ENCODE measurements at places on chromosomes 16 and 17.

DNA sequence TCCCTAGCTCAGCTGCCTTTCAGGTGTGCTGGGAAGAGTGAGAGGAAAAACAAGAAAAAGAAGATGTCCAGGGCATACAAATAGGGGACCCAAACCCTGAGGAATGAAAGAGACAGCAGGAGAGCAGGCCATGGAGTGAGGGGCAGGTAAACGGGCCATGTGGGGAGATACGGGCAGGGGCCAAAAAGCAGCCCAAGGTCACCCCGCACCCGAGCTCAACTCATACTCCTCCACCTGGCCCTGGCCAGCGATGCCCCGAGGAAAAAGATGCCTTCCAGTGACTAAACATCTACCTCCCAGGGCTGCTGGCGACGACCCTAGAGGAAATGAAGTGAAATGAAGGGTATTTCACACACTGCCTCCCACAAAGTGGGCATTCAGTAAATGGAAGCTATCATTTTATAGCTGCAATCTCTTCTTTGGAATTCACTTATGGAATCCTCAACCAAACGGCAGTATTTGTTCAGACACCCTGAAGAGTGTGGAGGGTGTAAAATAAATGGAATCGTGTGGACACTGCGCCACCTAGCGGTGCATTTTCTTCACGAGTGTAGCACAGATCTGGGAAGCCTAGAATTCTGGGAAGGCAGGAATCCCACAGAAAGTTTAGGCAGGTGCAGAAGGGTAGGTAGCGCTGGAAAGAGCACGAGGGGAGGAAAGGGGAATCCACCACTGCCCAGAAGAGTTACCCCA lies 14.9 kb downstream of the ELAC2 start:
- DNase-seq, result peak; percentile 90

DNA sequence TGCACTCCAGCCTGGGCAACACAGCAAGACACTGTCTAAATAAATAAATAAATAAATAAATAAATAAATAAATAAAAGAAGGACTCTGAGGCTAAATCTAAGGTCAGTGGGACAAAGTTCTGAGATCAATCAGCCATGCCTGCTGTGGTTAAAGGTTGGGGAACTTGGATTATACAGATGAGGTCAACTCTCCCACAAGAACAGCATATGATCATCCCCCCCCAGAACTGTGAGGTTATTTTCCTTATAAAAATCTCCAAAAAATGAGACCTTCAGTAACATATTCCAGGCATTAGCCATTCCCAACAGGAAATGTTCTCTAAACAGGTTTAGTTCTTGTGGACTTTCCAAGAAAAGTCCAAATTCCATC lies 90.3 kb downstream of the C16orf95 start:
- DNase-seq, result no peak

- no peak for DNase-seq
Observed at GRCh38 chr16:47493381-47494337, 32.5 kb downstream of the PHKB start.

DNA sequence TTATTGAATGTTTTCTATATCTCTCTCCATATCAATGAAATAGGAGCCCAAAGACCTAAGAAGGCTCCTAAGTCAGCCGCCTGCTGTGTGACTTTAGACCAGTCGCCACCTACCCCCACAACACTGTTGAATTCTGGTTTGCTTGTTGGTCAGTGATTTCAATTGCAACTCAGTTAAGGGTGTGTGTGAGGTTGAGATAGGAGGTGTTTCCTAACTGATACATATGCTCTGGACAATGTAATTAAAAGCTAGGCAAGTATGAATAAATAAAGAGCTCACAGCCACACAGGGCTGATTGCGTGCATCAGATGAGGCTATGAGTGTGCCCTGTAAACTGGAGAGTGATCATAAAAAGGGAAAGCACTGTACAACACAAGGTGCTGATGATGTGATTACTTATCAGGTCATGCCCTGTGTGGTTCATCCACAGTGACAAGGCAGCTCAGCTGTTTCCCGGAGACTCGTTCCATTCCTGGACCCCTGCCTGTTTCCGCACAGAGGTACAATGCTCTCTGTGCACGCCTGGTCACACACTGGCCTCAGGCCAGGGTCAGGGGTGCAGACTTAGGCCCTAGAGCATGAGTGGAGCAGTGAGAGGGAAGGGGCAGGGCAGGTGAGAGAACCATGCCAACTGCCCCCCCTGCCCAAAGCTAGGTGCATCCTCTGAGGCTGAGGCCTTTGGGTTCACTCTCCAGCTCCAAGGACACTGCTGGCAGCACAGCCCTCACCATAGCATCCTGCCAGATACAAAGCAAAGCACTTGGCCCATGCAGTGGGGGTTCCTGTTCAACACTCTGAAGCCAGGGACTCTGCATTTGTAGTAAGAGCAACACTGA lies 3.3 kb upstream of the KRT35 start:
- no peak for DNase-seq

GRCh38 chr16:19126300-19126699 lies 12.5 kb downstream of the ITPRIPL2 start:
- DNase-seq, result no peak

- no peak for DNase-seq
Observed at GRCh38 chr17:73013301-73013700, 79.2 kb downstream of the SLC39A11 start.

DNA sequence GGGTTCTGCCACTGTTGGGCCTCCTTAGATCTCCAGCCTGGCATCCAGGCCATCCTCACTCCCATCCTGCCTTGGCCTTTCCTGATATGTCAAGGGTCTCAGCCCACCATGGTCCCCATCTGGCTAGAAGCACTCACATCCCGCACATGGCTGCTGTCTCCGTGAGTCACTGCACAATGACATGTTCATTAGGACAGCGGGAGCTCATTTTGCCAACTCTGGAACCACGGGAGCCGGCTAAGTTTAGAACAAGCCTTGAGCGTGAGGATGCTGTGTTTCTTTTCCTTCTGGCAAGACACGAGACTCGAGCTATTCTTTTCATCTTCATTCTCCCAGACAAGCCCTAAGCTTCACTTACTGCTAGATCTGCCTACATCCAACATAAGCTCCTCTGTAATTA lies 65.7 kb upstream of the KSR1 start:
- no peak for DNase-seq

DNA sequence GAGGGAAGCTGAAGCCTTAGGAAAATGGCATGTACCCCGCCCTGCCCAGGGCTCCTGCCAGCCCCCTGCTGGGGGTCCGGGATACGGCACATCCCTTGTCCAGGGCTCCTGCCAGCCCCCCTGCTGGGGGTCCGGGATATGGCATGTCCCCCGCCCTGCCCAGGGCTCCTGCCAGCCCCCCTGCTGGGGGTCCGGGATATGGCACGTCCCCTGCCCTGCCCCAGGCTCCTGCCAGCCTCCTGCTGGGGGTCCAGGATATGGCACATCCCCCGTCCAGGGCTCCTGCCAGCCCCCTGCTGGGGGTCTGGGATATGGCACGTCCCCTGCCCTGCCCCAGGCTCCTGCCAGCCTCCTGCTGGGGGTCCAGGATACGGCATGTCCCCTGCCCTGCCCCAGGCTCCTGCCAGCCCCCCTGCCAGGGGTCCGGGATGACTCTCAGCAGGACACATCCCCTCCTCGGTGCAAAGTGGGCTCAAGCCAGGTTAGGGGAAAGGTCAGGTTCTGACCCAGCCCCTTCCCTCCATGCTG lies 43.2 kb downstream of the RPH3AL start:
- DNase-seq, result peak; percentile 29

- no peak for DNase-seq
Observed at GRCh38 chr16:53792161-53792951, 88.4 kb downstream of the FTO start.

- DNase-seq, result peak; percentile 89
Observed at GRCh38 chr17:82241183-82241925, 12.5 kb downstream of the SLC16A3 start.

DNA sequence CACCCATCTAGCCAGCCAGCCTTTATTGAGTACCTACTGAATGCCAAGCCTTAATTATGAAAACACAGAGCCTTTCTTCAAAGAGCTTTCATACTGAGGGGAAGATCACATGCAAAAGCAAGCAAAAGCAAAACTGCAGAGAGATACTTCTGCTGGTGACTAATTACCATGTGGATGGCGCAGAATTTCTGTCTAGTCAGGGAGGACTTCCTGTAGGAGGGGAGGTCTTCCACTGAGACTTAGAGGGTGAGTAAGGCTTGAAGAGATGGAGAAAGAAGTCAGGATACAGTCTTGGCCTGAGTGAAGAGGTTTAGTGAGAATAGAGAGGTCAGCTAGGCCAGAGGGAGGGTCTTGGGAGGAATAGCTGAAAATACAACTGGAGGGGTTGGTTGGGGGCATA lies 53.9 kb upstream of the CCL2 start:
- DNase-seq, result no peak

DNA sequence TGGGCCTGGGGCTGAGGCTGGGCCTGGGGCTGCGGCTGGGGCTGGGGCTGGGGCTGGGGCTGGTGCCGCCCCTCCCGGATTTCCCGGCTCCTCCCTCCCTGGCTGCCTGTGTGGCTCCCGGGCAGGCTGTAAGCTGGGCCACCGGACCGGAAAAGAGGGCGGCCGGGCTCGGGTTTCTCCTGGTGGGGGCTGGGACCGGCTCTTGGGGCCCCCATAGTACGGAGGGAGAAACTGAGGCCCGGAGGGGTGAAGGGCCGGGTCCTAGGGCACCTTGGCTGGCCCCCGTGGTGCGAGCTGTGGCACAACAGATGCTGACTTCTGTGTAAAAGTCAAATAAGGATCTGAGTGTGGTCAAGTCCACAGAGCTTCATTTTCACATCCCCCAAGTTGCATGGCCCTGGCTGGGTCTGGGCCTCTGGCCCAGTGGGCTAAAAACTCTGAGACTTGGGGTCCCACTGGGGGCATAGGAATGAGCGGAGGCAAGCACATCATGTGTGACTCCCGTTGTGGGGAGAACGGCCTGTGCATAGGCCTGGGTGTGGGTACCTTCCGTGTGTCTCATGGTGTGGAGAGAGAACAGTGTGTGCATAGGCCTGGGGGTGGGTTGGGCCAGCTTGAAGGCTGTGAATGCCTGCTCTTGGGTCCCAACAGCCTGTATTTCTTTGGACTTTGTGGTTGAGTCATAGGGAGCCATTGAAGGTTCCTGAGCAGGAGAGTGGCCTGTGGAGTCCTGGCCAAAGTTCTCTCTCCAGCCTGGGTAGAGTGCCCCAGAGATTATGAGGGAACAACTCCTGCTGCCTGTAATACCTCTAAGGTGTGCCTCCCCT lies 123.9 kb upstream of the CIBAR2 start:
- DNase-seq, result peak; percentile 64

DNA sequence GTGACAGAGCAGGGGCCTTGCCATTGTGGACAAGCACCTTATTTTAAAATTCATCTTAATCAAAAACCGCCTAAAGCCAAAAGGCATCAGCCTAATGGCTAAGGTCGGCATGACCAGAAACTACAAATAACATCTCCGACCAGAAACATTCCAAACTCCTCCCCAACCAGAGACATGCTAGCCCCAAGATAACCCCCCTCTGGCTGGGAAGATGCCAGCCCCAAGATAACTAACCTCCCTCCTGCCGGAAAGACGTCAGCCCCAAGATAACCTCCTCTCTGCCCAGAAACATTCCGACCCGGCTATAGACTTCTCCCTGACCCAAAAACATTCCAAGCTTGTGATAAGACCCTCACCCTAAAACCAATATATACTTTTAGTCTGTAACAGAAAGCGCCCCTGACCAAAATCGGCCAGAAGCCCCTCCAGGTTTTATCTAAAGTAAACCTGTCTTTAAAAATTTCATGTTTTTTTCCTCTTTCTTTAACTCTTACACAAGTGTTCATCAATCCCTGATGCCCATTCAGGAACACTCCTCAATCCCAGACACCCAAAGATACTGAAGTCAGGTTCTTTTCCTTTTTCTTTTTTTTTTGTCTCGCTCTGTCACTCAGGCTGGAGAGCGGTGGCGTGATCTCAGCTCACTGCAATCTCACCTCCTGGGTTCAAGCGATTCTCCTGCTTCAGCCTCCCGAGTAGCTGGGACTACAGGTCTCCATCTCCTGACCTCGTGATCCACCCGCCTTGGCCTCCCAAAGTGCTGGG lies 32.7 kb downstream of the TLE7 start:
- no peak for DNase-seq

- no peak for DNase-seq
Observed at GRCh38 chr17:733743-734142, 1.3 kb downstream of the TLCD3A start.

DNA sequence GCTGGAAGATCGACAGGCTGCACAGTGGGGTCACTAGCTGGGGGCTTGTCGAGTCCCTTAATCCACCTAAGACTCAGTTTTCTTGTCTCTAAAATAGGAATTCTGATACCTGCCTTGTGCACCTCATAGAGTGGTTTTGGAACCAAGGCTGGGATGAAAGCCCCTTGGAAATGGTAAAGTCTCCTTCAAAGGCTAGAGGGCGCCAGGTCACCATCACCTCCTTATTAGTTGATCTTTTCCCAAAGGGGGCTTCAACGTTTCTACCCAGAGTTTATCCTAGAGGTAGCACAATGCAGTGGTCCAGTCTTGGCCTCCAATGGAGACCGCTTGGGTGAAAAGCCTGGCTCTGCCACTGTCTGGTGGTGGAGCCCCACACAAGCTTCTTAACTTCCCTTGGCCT lies 158.2 kb downstream of the AIPL1 start:
- DNase-seq, result no peak

- DNase-seq, result no peak
Observed at GRCh38 chr17:51687887-51688286, 427.5 kb downstream of the UTP18 start.

GRCh38 chr16:75942936-75943335 lies 216.6 kb upstream of the CPHXL start:
- DNase-seq, result no peak

DNA sequence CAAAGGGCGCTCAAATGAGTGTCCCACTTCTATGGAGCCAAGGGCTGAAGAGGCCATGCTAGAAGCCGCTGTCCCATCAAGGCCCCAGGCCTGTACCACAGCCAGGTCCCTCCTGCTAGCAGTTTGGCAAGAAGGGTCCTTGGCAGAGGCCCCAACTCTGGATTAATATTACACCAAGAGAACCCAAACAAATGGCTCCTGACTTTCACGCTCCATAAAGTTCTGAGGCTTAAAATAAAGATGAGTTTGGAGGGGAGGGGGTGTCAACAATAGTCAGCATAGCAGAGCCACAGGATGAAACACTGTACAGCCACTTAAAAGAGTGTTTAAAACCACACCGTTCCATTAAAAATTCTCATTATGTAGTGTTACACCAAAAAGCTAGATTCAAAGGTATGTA lies 30.5 kb downstream of the CUEDC1 start:
- DNase-seq, result peak; percentile 59

DNA sequence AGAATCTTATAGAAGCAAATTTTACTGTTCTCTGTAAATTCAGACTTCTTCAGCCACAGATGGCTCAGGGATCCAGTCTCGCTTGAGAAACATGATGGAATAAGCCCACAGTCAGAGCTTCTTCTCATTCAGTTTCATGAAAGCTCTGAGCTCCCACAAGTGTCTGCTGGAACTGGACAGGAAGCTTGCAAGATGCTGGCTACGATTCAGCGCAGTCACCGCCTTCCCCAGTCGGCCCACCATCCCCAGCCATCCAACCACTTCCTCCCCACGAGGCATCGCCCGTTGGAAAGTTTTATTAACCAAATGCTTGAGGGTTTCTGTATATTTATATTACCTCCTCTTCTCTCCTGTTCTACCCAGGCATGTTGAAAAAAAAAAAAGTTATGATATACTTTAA lies 171.7 kb downstream of the ZFHX3 start:
- peak; percentile 74 for DNase-seq

GRCh38 chr16:19382887-19383816 lies 34.5 kb upstream of the TMC5 start:
- DNase-seq, result no peak
